CD4-positive, alpha-beta T cell treated with Interleukin-12 subunit alpha and Interleukin-12 subunit beta, for 1 hour (primary cell): ENCODE measurements at places on chromosomes 16 and 17.

DNA sequence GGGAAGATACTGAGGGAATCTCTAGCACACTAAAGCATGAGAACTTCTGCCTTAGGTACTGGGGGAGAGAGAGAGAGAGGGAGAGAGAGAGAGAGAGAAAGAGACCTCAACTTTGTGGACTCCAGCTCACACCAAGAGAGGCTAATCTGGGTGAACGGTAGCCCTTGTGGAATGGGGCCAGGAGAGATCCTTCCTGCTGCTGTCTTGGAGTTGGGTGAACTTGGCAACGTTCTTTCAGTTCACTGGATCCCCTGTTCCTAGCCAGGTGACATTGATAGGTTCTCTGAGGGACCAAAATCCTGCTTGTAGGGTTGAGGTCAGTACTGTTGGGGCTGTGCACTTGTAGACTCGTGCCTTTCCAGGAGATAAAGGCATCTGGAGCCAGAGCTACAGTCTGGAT lies 26.5 kb upstream of the WFIKKN2 start:
- DNase-seq, result no peak

GRCh38 chr16:80824623-80825364 lies 20.4 kb upstream of the CDYL2 start:
- peak; percentile 63 for DNase-seq

DNA sequence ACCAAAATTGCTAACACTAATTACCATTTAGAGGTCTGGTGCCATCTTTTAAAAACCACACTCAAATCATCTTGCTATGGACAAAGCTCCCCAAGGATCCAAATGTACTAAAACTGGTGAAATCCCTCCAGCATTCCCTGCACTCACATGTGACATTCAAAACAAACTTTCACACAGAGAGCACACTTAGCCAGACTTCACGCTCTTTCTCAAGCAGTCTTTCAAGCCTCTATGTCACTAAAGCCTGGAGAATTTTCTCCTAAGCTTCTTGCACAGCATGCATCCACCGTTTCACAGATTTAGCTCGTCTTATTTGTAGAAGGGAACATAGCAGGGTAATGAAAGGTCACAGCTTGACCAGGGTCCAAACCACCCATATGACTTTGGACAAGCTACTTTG lies 19.3 kb downstream of the CMTM3 start:
- DNase-seq, result no peak

GRCh38 chr17:59897090-59897489 lies 4.2 kb downstream of the RPS6KB1 start:
- no peak for DNase-seq

DNA sequence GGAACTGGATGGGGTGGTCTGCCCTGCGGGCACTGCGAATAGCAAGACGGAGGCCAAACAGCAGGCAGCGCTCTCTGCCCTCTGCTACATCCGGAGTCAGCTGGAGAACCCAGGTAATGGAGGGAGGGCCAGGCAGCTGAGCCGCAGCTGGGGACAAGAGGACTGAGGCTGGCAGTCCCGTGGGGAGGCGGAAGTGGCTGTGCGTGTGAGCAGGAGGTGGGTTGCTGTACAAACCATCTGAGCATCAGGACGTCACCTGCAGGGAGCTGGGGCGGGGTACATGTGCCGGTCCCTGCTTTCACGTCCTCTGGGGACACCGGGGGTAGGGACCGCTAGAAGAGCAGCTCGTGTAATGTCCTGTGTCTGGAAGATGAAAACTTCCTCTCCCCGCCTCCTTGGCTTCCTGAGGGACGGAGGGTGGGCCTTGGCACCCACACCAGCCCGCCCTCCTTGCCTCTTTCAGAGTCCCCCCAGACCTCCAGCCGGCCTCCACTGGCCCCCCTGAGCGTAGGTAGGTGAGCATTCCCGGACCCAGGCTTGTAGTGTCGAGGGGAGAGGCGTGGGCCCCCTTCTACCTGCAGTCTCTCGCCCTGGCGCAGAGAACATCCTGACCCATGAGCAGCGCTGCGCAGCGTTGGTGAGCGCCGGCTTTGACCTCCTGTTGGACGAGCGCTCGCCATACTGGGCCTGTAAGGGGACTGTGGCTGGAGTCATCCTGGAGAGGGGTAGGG lies 3.7 kb downstream of the ADAD2 start:
- peak; percentile 26 for DNase-seq

GRCh38 chr17:55245986-55246385 lies 18.8 kb upstream of the HLF start:
- no peak for DNase-seq

GRCh38 chr17:27860971-27861664 lies 32.0 kb downstream of the LYRM9 start:
- no peak for DNase-seq
